ENCODE measurements at places on chromosomes 5 and 9.

GRCh38 chr5:140802781-140803271 lies 2.0 kb downstream of the PCDHA3 start:
- no peak for DNase-seq

DNA sequence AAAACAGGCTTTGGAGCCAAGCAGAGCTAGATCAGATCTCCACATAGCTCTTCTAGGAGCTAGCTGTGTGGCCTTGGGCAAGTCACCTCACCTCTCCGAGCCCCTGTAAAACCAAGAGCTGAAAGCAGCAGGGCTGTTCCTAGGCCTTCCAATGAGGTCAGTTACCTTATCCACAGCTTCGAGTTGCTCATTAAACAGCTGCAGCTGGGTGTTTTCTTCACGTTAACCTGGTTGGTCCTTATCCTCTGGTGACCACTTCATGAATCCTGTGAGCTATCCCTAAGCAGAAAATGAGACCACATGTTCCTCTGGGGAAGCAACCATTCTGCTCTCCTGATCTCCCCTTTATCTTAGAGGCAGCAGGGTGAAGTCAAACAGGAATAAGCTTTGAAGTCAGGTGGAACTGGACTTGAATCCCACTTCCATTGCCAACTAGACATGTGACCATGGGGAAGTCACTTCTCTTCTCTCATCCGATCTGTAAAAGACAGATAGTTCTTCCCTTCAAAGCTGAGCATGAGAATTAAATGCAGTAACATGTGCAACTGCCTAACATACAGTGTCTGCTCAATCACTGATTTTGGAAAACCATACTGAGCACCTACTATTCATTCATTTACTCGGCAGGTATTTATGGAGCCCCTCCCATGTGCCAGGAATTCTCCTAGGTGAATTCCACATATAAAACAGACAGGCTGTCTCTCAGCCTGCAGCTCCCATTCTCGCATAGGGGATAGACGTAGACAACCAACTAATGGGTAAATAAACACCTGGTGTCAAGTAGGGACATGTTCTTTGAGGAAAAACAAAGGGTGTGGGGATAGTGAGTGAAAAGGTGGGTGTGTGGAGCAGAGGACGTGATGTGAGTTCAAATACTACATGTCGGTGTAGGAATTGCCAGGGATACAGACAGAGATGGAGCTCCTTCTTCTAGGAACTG lies 111.7 kb upstream of the BOD1 start:
- DNase-seq: no peak

DNA sequence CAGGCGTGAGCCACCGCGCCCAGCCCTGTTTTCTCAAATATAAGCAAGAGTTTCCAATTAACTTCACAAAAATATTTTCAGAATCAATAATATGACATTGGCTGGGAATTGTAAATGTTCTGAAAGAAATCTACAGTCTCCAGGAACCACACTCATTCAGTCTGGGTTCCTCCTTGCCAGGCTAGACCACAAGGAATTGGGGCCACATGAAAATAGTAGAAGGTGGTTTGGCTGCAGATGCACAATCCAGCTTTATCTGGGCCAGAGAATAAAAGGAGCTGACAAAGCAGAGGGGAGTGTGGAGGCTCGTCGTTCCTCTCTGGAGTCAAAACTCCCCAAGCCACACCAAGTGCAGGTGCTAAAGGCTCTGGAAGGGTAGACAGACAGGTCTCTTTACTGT lies 92.0 kb upstream of the OSMR start:
- DNase-seq: no peak

GRCh38 chr9:137000177-137000930 lies 4.0 kb upstream of the CLIC3 start:
- peak; percentile 58 for DNase-seq

DNA sequence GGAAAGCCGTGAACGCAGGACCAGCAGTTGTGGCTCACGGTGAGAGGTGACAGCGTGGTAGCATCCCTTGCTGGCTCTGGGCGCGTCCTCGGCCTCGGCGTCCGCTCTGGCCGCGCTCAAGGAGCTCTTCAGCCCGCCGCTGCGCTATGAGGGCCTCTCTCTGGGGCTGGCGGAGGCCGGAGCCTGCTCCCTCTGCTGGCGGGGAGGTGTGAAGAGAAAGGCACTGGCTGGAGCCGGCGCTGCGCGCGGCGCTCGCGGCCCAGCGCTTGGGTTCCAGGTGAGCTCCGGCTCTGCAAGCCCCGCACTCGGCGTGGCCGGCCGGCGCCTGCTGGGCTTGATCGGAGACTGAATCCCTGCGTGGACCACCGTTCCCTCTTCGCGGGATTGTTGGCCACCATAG lies 705.6 kb downstream of the SEMA5A start:
- no peak for DNase-seq
